Activated T-cell treated with anti-CD3 and anti-CD28 coated beads for 24 hours (primary cell): ENCODE measurements at places on chromosomes 11 and 22.

DNA sequence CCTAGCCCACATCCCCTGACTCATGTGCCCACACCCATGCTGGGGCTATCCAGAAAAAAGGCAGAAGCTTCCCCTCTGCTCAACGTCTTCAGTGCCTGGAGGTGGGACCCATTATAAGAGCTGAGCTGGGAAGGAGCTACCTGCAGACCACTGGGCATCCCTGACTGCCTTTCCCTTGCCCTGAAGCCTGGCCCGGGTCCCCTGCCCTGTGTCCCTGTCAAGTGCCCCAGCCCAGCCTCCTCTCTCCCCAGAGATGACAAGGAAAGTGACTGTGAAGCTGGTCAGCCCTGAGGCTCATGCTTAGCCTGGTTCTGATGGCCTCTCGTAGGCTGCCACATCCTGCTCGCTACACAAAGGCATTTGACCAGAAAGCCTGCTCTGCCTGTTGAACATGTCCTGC is 140.4 kb downstream of the PARVA start:
- DNase-seq: no peak

DNA sequence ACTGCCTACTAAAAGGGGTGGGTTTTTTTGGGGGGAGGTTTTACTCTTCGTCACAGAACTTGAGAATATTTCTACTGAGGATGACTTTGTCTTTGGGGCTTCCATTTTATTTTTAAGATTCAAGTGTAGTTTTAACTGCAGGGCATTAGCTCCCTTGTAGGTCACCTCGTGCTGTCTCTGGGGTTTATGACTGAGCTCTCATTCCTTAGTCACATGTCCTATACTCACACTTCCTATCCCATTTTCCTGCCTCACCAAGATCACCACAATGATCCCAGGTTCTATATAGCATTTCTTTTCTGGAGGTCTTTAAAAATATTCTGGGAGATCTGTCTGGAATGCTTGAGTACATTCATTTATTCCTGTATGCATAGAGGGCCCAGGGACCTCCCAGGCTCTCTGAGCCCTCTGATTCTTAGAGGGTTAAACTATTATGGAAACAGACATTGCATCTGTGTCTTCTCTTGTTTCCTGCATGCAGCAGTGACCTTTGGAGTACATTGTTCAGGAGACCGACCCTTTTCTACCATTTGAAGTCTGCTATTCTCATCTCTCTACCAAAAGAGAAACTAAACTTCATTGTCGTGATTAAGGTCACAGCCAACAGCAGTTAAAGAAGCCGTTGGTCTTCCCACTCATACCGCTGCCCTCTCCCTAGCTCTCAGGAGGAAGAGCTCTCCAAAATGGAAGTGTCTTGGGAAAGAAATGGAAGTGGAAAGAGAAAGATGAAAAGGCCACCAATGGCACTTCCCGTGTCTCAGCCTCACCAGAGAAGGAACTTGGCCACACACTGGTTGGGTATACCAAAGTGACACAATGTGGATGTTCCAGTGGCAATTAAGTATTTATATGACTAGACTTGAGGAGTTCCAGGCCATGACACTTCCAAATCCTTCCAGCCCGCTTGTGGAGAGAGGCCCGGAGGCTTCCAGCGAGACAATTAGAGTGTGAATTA is 77.5 kb downstream of the ZBTB16 start:
- no peak for DNase-seq

- DNase-seq: no peak
These were observed 11.1 kb downstream of the OR5B3 start for GRCh38 chr11:58395581-58395980.

GRCh38 chr11:74471668-74472429 is 4.5 kb upstream of the KCNE3 start:
- DNase-seq: no peak

GRCh38 chr11:113538451-113539412 is 63.5 kb upstream of the DRD2 start:
- no peak for DNase-seq
